ENCODE measurements at places on chromosomes 3 and 15.

- DNase-seq, result no peak
Measured at GRCh38 chr3:69359339-69359893, 26.5 kb downstream of the FRMD4B start.

DNA sequence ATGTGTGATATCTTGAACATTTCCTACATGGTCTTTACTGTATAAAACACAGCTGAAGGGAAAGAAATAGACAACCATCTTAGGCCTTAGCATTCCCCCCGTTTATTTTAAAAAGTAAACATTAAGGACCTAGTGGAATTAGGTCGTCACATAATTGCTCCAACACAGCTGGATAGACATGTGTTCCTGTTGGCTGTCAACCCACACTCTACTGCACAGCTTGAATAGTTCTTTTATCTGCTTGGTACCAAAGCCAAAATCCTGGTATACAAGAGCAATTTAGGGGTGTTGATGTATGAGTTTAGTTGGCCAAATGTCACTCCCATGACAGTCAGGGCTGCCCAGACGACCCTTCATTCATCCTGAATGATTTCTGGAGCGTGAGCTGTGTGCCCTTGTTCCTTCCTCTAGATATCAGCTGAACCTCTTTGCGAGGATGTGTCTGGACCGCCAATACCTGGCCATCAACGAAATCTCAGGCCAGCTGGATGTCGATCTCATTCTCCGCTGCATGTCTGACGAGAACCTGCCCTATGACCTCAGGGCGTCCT is 179.7 kb downstream of the ITPR1 start:
- no peak for DNase-seq

DNA sequence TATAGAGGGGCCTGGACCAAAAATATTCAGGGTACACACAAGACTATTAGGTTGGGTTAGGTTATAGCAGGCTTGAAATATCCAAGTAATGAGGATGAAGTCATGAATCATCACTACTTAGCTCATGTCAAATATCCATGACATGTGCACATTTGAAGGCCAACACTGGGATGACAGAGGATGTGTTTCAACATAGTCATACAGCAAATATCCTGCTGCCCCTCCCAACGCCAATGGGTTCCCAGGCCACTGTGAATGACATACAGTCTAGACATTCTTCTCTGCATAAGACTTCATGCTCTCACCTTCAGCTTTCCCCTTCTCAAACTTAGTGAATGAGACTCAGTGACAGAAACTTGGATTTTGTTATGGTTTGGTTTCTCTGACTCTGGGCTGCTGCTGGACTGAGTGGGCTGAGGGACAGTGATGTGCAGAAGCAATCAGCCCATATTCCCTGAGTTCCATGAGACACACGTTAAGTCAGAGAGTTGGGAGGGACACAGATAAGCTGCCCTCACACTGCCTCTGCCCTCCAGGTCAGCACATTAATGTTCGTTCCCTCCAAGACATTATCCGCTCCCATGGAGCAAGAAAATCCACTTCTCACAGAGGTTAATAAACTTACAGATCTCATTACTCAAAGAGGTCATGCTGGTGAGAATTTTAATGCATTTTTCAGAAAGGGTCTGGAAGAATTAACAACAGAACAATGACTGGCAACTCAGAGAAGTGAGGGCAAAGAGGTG is 15.4 kb downstream of the HOMER2 start:
- DNase-seq, result peak; percentile 6

GRCh38 chr15:27623560-27624305 is 475.4 kb downstream of the OCA2 start:
- DNase-seq, result no peak

DNA sequence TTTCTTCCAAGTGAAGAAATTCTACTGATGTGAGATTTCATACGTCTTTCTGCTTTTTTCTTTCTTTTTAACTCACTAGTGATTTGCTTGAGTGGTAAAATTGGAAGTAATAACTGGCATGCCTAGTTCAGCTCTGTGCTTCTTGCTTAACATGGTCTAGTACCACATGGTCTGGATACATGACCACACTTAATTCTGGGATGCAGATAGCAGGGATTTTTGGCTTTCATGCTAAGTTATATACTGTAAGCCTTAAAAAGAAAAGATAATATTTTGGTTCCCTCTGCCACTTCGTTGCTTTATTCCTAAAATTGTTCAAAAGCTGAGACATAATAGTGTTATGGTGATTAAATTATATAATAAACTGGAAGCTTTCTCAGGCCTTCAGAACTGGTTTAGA is 174.3 kb downstream of the OXSM start:
- DNase-seq, result no peak

Data from fibroblast of gingiva (primary cell).